Activated T-cell treated with anti-CD3 and anti-CD28 coated beads for 4 hours (primary cell): ENCODE measurements at places on chromosomes 4 and X.

DNA sequence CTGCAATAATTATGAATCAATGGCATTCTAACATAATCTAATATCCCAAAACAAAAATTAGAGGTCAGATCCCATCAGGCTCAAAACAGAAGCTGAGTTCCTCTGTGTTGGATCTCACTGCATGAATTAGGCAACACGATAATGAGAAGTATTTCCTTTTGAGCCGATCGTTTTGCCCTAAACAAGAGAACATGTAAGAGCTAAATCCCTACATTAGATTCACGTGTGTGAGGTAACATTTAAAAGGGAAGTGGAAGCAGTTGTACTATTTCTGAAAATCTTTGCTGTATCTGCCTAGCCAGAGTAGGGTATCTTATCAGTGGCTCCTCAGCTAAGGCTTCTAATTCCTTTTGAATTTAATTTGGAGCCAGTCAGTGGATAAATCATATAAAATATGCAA lies 115.6 kb downstream of the C4orf51 start:
- DNase-seq = no peak

DNA sequence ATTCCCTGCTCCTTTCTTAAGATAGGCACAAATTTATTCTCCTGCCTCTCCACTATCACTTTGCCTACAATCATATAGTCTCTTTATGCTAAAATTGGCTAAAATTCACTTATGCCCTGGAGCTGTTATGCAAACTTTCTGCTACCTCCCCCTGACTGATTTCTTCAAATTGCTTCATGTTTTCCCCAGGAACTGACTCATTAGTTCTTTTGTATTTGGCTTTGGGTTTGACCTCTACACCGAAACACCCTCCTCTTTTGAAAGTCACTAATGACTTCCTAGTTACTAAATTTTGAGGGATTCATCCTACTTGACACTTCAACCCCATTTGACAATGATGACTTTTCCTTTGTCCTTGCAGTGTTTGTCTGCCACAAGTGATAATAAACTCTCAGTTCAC lies 222.6 kb downstream of the NDST4 start:
- DNase-seq = no peak

GRCh38 chrX:31199056-31199839 lies 127.4 kb upstream of the FTHL17 start:
- DNase-seq = no peak

GRCh38 chr4:80184053-80184824 lies 13.1 kb upstream of the PRDM8 start:
- DNase-seq = peak; percentile 94

DNA sequence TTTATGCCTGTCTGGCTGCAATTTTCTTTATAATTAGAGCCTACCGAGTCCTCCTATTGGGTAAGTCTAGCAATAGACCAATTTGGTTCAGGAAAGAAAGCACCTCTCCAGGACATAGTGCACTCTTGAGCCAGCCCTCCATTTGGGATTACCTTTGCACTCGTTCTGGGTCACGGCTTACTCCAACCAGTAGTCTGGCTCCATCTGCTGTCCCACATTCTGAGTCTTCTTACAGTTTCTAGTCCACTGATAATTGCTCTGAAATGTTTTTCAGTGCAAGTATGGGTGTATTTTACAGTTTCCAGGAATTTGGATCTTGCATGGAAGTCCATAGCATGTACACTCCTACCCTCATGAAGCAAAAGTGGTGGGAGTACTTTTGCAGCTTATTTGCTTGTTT lies 34.8 kb upstream of the USP51 start:
- no peak for DNase-seq

- no peak for DNase-seq
Observed at GRCh38 chr4:127776620-127777019, 5.5 kb upstream of the HSPA4L start.

- no peak for DNase-seq
Observed at GRCh38 chr4:38223782-38224236, 263.6 kb downstream of the PTTG2 start.

DNA sequence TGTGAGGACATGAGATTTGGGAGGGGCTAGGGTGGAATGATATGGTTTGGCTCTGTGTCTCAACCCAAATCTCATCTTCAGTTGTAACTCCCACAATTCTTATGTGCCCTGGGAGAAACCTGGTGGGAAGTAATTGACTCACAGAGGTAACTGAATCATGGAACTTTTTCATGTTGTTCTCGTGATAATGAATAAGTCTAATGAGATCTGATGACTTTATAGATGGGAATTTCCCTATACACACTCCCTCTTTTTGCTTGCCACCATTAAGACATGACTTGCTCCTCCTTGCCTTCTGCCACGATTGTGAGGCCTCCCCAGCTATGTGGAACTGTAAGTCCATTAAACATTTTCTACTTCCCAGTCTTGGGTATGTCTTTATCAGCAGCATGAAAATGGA lies 253.2 kb upstream of the GK2 start:
- DNase-seq = no peak

DNA sequence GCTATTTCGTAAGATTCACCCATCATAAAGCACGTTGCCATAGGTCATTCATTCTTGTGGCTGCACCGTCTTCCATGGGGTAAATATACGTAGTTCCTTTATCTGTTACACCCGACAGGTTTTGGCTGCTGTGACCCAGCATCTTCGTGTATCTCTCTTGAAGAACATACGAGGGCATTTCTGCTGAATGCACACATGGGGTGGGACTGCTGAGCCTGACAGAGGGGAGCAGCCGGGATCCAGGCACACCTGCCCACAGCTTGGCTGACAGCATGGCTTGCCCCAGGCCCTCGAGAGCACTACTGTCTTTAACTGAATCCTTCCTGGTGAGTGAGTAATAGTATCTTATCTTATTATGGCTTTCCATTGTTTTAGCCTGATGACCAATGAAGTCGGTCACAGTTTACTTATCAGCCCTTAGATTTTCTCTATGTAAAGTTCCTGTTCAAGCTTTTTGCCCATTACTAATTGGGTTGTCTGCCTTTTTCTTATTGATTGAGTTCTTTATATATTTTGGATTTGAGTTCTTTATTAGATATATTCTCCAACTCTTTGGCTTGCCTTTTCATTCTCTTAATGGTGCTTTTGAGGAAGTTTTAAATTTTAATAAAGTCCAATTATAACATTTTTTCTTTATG lies 45.0 kb upstream of the MXD4 start:
- no peak for DNase-seq

DNA sequence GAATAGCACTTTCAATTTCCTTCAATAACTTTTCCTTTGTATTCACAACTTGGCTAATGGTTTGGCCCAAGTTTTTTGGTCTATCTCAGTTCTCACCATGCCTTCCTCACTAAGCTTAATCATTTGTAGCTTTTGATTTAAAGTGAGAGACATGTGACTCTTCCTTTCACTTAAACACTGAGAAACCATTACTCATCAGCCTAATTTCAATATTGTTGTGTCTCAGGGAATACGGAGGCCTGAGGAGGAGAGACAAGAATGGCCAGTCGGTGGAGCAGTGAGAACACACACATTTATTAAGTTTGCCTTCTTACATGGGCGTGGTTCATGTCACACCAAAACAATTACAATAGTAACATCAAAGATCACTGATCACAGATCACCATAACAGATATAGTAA lies 56.7 kb downstream of the TSPAN5 start:
- no peak for DNase-seq

GRCh38 chr4:73019462-73020047 lies 50.0 kb downstream of the COX18 start:
- DNase-seq = no peak

DNA sequence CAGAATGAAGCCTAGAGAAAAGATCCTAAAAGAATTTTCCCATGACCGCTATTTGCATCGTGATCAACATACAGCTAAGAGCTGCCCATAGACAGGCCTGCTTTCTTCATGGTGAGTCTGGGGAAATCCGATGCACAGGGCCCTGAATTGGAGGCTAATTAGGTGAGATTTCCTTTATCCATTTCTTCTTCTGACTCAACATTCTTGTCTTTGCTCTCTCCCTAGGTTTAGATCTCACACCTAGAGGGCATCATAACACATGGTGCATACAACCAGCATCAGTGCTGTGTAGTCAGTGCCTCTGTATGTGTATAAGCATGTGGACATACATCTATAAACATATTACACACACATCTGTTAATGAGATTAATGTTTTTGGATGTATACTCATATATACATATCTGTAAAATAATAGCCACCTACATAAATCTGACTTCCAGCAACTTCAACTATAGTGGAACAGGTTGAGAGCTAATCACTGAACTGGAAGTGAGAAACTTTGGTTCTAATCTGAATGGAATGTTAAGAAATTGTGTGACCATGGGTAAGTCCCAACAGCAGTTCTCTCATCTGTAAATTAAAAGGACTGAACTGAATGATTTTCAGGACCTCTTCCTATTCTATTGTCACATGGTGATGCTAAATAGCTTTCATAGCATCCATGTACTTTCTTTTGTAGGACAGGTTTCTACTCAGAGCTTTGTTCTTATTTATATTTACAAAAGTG lies 17.5 kb downstream of the GATB start:
- no peak for DNase-seq

GRCh38 chr4:24719615-24720014 lies 75.8 kb upstream of the SOD3 start:
- no peak for DNase-seq

DNA sequence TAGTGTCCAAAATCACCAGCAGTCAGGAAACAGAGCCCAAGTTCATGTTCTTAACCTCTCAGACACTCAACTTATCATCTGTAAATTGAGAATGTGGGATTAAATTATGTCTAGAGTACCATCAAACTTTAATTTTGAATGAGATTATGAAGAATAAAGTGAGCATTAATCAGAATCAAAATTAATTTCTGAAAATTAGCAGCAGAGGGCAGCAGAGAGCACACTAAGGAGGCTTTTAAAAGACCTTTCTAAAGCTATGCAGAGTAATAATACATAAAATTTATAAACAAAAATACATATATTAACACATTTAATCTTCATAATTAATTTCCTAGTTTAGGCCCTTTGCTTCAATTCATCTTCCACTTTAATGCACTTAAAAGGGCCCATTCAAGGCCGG lies 7.1 kb downstream of the TASL start:
- no peak for DNase-seq
